Brain microvascular endothelial cell (primary cell): ENCODE measurements at places on chromosomes 13 and 19.
A peak's percentile ranks its signal among the peaks of the same experiment; 100 is the strongest.

GRCh38 chr13:100773923-100774663 is 99.5 kb upstream of the TMTC4 start:
- no peak for DNase-seq

- DNase-seq, result peak; percentile 100
Observed at GRCh38 chr19:49640113-49640898, at the start of gene RRAS. Gene RRAS (minus strand): TSS chr19:49640143. CDS start chr19:49640098, 45 bp downstream.

- no peak for DNase-seq
Observed at GRCh38 chr19:39817888-39818561, 15.9 kb downstream of the DYRK1B start.

DNA sequence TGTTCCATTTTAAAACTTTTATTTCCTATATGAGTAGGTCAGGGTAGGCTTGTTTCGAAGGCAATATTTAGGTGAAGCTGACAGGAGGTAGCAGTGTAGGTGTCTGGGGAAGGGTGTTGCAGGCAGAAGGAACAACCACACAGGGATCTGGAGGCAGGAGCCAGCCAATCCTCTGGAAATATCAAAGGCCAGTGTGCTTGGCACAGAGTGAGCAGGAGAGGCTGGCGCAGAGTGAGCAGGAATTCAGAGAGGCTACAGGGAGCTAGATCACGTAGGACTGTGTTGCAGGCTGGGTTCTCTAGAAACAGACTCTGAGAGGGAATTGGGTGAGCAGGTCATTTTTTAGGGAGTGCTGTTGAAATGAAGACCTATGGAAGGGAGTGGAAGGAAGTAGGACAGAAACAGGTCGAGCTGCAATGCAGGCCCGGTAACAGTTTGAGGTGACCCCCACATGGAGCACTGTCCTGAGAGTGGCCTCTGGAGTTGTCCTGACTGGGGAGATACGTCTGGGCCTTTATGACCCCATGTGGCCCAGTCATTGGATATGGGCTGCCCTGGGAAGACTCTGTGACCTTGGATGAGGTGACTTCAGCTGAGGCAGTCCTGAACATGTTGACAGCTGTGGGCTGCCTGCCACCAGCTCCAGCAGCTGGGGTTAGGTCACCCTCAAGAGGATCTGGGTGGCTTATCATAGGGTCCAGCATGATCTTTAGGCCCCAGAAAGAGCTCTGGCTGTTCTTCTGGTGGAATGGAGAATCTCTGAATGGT is 51.7 kb downstream of the ERCC5 start:
- no peak for DNase-seq

DNA sequence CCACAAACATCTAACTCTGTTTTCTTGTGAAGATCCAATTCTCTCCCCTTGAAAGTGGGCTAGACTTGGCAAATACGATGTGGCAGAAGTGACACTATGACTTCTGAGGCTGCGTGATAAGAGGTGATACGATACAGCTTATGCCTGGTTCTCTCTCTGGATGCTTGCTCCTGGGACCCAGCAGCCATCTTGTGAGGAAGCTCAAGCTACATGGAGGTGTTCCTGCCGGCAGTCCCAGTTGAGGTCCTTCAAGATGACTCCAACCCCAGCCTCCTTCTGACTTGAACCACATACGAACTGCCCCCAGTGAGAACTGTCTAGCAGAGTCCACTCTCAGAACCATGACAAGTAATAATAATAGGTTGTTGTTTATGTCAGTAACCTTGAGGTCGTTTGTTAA is 10.7 kb upstream of the FEM1A start:
- no peak for DNase-seq

- DNase-seq, result no peak
Observed at GRCh38 chr19:20414120-20414519, 151.5 kb downstream of the ZNF737 start.
